ENCODE measurements at places on chromosomes 6 and 20.

GRCh38 chr20:1505361-1505760 is 14.1 kb upstream of the SIRPB2 start:
- DNase-seq: no peak

DNA sequence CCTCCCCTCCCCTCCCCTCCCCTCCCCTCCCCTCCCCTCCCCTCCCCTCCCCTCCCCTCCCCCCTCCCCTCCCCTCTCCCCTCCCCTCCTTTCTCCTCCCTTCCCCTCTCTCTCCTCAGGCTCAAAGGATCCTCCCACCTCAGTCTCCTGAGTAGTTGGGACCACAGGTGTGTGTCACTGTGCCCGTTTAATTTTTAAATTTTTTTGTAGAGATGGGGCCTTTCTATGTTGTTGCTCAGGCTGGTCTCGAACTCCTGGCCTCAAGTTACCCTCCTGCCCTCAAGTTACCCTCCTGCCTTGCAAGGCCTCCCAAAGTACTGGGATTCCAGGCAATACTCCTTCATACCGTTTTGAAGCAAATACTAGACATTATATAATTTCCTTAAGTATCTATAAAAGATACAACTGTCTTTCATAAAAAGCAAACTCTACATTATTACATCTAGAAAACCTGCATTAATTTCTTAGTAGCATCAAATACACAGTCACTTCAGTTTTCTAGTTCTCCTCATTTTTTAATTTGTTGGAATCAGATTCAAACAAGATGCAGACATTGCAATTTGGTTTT is 39.8 kb downstream of the NCOA3 start:
- DNase-seq: no peak

GRCh38 chr6:53309901-53310300 is 38.8 kb downstream of the ELOVL5 start:
- no peak for DNase-seq

DNA sequence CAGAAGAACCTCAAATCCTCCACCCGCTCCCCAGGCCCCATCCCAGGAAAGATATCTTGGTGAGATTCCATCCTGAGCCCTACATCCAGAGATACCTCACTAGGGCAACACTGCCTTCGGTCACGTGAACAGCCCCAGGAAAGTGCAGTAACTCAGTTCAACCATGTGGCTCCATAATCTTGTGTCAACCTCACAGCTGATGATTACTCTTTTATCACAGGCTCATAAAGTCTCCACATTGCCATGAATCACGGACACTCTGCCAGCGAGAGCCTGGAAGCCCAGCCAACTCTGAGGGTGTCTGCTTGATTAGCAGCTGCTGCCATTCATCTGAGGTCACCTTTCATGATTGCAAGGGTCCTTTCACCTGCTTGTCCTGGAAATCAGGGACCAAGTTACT is 175.8 kb upstream of the LRFN2 start:
- no peak for DNase-seq

DNA sequence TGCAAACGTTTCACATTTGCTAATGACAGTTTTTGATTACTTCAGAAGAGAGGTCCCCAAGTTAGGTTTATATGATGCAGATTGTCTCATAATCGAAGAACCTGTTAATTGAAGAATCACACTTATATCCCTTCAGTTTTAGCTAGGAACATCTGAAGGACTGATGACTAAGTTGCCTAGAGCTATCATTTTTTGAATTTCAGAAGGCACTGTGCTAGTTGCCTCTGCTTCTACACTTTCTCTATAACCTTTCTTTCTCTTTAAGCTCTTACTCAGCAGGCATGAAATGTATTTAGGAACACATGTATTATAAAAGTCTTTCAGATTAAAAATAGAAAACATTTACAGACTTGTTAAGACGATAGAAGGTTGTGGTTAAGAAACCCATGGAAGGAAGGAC is 14.4 kb upstream of the GJE1 start:
- DNase-seq: no peak

GRCh38 chr20:48731536-48731935 is 96.3 kb downstream of the PREX1 start:
- no peak for DNase-seq

DNA sequence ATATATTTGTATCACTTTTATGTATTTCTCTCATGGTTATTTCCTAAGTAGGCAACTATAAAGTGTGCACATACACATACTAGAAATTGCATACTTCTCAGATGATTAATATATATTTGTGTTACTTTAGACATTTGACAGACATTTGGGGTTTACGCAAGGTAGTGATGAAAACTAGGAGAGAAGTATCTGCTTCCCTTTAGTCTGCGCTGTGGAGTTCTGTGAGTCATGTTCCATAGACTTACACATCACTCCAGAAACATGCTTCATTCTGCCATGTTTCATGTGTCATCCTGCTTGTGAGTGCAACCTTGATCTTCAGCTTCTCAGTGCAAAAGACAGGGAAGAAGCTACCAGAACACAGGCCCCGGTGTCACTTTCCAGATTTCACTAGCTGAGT is 200.7 kb upstream of the BMP2 start:
- no peak for DNase-seq

GRCh38 chr6:160265869-160266476 is 7.4 kb upstream of the SLC22A2 start:
- DNase-seq: no peak

DNA sequence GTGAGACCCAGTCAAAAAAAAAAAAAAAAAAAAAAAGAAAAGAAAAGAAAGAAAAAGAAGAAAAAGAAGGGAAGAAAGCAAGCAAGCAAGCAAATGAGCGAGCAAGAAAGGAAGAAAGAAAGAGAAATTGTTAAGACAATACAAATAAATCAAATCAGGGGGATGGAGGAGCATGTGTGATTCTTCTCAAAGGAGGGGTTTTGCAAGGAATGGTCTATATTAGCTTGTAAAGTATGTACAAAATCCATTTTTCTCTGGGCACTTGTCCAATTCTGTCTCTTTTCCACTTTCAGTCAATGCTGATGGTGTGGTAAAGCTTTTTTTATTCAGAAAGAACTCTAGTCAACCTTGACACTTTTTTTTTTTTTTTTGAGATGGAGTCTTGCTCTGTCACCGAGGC is 133.7 kb upstream of the TNFAIP3 start:
- no peak for DNase-seq

- no peak for DNase-seq
Measured at GRCh38 chr6:139591075-139591865, 216.8 kb upstream of the CITED2 start.

- DNase-seq: no peak
Measured at GRCh38 chr6:157246048-157246630, 77.2 kb downstream of the TMEM242 start.

Data from stimulated activated naive B cell treated with anti-CD40 and anti-IgM and Interleukin-4, amounts not matched to agents 10 μg/mL and 1 μg/mL and 100 μg/mL, for 72 hours (primary cell).